Body of pancreas (tissue), 4 donors: ENCODE measurements at places on chromosomes 3 and 15. TPM values are rescaled to one million over a fixed set of nuclear protein-coding genes. Genes with fewer than 3 reads are reported as not detected.

DNA sequence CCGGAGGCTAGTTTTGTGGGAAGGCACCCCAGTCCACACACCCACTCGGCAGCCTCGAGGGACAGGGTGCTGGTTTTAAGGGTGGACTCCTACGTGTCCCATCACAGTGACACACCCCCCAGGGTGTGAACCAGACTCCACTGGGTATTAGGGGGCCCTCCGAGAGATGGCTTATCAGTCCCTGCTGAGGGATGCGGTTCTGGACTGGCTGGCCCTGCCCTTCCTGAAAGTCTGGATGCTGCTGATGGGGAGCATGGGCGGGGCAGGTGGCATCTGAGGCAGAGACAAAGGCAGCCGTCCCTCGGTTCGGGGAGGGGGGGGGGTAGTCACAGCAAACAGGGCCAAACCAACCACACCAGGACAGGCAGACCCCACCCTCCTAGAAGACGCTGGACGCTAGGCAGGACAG, 939 bp upstream of the ULK3 start:
- DNase-seq = no peak

GRCh38 chr15:33785366-33785765, 182.9 kb upstream of the CHRM5 start:
- no peak for DNase-seq

DNA sequence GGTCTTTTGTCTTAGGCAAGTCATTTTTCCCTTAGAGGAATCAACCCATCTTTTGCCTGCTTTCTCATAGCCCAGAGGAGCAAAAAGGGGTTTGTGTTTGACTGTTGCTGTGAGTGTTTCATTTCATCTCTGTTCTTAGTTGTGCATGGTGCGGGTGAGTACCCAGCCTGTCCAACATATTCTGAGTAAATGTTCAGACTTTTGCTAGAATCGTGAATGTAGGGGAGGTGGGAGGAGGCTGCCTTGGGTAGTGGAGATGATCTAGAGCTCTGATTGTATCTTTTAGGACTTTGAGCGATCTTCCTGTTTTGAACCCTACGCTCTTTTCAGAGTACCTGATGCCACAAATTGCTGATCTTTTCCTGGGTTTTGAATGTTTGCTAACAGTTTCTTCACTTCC, 123.1 kb downstream of the ZNF609 start:
- no peak for DNase-seq

- DNase-seq = no peak
These were observed 115.0 kb downstream of the STAG1 start for GRCh38 chr3:136637176-136637575.

DNA sequence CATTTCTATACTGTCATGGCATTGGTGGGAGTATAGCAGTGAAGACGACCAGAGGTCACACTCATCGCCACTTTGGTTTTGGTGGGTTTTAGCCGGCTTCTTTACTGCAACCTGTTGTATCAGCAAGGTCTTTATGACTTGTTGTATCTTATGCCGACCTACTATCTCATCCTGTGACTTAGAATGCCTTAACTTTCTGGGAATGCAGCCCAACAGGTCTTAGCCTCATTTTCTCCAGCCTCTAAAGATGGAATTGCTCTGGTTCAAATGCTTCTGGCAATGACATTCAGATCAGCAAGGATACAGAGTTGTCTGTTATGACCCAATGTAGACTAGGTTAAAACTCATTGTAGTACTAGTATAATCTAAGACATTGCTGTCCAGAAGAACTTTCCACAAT, 54.9 kb upstream of the LRTM1 start:
- DNase-seq = no peak

DNA sequence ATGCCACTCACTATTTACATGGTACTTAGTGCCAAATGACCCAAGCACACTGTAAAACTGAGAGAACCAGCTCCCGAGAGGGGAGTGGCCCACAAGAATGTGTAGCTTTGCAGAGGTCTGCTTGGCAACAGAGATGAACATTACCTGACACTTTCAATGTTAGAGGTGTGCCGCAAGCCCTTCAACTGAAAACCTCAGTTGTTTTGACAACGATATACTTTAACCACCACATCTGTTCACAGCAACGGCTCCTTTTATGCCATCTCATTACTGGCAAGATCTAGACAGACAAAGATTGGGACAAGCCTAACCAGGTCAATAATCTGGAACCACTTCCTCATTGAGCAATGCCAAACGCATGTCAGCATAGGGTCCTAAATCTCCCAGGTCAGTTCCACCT, 23.7 kb downstream of the NEK10 start:
- DNase-seq = no peak

DNA sequence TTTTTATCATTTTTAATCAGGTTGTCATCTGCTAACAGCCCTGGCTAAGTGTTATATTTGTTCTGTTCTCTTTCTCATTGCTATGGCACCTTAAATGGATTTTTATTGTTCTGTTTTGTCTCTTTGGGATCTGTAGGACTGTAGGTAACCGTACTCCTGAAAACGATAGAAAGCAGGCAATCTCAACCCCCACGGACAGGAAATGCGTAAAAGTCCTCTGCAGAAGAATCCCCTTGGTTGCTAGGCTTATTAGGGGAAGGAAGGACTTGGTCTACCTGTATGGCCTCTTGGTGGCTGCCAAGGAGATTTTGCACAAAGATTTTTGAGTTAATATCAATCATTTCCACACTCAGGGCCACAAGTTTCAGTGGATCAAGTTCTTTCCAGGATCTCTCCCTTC, 571.9 kb upstream of the ZNF385D start:
- no peak for DNase-seq

DNA sequence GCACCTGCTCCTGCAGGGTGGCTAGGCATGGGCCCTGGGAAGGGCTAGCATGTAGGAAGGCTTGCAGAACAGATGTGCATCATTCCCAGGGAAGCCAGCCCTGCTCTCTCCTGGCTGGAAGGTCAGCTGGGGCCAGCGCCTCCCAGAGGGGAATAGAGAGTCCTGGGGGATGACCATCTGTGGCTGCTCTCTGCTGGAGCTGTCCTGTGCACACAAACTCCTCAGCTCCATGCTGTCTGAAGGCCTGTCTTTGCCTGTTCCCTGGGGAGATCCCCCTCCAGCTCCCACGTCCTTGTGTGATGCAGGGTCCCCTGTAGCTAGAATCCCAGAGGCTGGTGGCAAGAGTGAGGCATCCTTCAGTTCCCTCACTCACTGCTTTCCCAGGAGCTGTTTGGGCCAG, 19.3 kb downstream of the IL16 start:
- DNase-seq = no peak

- no peak for DNase-seq
These were observed 65.8 kb upstream of the CFAP20DC start for GRCh38 chr3:59115364-59116232.

GRCh38 chr3:55538158-55538557, 51.1 kb upstream of the WNT5A start:
- no peak for DNase-seq

The CTXND1 gene
- 0.66 TPM for total RNA-seq

The CAPN3 gene
- total RNA-seq = 6.3 TPM

The SAMD7 gene
- not detected for total RNA-seq

DNA sequence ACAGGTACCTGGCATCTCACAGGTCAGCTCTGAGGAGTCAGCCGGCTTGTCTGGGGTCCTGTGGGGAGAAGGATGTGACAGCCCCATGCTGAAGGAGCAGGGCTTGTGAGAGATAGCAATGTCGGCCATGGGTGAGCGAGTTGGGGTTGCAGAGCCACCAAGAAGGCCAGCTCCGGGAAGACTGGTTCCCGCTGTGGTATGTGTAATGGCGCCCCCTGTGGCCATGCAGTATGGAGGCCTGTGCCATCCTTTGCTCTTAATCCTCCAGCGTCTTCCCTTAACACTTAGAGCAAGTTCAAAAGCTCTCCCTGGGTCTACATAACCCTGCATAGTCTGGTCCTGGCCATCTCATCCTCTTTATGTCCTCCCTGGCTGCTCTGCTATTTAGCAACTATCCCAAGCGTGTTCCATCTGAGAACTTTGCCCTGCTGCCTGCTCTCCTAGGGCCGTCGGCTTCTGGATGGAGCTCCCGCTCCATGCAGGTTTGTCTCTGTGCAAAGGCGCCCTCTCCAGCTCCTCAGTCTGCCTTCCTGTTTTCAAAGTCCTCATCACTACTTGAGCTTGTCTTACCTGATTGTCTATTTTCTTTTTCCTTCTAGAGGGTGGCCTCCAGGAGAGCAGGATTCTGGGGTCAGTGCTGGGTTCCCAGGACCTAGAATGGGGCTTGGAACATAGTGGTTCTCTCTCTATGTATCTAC, 40.8 kb upstream of the IQCF6 start:
- DNase-seq = no peak

GRCh38 chr15:87896936-87897335, 359.6 kb downstream of the NTRK3 start:
- DNase-seq = no peak

DNA sequence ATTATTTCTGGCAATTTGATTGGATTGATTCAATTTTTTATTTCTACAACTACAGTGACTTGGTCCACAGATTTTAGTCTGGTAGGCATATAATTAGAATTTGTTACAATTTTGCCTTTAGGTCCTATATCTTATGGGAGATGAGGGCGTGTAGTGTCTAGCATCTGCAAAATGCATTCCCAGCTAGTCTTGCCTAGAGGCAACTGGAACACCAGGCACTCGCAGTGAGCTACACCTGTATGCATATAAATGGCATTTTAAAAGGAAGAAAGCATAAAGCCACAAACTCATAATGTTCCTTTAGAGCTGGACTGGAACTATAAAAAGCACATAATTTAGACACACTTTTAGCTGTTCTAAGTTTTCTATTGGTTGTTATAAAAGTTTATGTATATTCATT, 17.9 kb upstream of the SPPL2A start:
- no peak for DNase-seq

DNA sequence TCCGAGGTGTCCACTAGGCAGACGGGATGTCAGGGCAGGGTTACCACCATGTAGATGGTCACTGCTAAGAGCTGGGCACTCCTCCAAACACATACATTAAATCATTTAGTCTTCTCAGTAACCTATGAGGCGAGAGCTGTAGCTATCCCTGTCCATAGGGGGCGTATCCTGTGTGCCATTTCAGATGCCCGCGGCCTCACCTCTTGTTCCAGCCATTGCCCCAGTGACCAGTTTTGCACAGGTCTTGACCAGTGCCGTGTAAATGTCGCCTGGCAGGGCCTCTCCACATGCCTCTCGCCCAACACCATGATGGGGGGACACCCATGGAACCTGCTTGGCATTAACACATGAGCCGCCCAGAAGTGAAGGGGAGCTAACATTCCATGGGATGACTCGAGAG, 20.8 kb upstream of the SRP14 start:
- DNase-seq = peak; percentile 9

GRCh38 chr3:113170771-113171170, 40.6 kb upstream of the BOC start:
- no peak for DNase-seq
